ENCODE measurements at places on chromosomes 13 and 19.

GRCh38 chr13:21371011-21371410 lies 88.1 kb downstream of the ZDHHC20 start:
- no peak for DNase-seq

DNA sequence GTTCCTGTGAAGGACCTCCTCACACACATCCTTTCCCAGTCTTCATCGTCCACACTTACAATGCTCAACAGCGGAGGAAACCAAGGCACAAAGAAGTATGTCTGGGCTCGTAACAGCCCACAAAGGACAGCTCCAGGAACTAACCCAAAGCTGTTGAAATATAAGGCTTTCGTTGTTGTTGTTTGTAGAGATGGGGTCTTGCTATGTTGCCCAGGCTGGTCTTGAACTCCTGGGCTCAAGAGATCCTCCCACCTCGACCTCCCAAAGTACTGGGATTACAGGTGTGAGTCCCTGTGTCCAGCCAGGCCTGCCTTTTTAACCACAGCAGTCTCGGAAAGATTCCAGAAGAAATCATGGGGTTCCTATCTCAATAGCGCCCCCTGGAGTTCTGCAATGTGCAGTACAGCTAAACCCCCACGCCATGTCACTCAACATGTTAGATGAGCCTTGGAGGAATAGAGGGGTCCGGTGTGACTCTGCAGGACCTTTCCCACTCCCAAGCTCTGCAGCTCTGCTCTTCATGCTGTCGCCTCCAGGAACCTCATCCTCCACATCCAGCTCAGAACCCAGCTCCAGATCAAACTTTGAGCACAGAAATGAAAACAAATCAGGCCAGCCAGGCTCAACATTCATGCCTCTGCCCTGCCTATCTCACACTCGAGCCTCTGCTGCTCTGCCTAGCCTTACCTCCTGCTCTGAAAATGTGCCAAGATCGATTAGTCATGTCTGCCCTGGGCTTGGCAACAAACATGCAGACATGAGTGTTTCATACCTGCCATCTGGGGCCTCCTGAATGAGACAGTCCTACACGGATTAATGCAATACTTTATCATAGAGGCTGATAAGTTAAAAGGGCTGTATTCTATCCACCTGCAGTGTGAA lies 7.5 kb downstream of the PLA2G4C start:
- peak; percentile 32 for DNase-seq

DNA sequence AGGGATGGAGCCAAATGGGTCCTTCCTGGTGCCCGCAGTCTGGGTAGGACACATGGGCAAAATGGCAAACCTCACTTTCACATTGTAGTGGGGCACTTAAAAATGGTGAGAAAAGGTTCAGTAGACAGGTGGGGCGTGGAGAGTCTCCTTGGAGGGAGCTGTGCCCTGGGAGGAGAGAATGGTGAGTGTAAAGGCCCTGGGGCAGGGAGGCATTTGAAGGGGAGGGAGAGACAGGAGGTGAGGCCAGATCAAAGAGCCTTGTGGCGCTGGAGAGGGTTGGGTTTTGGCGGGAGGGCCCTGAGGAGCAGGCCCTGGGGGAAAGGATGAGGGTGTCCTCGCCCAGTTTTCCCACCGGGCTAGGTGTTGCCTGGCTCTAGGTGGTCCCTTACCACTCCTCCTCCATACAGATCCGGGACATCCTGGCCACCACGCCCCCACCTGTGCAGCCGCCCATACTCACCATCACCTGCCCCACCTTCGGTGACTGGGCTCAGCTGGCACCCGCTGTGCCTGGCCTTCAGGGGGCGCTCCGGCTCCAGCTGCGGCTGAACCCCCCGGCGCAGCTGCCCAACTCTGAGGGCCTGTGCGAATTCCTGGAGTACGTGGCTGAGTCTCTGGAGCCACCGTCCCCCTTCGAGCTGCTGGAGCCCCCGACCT lies 6.3 kb downstream of the MAP1S start:
- DNase-seq = no peak

DNA sequence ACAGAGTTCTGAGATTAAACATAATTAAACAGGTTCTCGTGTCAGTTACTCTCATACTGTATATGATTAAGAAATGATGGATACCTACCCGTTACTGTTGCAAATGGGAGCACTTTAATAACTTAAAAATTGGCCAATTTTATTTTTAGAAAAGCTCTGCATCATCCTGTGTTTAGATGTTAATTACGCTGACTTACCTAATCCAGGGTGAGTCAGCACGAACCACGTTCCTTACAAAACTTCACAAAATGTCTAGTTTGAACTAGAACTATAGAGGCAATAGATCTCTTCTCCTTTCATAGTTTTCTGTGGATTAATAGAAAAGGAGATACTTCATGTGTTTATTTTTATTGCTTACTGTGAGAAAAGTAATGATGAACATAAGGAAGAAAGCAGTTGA lies 363.9 kb downstream of the MYO16 start:
- DNase-seq = no peak

GRCh38 chr19:32166238-32166637 lies 179.2 kb upstream of the ZNF507 start:
- DNase-seq = no peak
